ENCODE measurements at places on chromosomes 1 and 21.

DNA sequence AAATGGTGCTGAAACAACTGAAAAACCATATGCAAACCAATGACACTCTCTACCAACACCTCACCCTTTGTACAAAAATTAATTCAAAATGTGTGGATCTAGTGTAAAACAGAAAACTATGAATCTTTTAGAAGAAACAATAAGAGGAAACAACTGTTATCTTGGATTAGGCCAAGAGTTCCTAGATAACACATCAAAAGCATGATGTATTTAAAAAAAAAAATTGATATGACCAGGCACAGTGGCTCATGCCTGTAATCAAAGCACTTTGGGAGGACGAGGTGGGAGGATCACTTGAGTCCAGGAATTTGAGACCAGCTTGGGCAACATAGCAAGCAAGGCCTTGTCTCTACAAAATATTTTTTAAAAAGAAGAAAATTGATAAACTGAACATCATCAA lies 79.0 kb downstream of the EIF4G3 start:
- no peak for DNase-seq

DNA sequence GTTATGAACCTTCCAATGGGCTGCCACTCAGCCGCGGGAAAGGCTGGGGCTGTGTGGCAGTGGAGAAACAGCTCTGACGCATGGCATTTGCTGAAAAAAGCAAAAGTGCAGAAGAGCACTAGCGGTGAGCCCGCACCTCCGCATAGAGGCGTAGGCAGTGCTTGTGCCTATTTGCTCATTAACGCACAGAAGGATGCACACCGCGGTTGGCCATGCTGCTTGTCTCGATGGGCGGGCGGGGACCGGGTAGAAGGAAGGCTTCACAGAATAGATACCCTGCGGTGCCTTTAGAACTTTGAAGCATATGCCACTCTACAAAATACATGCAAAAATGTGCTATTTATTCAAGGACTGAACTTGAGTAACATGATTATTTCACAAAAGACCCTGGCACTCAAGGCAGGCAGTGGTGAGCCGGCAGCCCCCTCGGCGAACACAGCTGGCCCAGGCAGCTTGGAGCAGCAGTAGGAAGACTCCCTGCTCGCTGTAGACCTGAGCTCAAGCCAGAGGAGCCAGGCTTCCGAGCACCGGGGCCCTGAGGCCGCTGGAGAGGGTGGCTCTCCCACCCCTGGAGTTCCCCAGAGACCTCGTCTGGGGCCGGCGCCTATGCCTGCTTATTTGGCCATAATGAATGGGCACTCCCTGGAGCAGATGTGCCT lies 71.5 kb downstream of the SIK1 start:
- no peak for DNase-seq

- DNase-seq: no peak
Observed at GRCh38 chr1:204684571-204685235, 835 bp downstream of the LRRN2 start.

GRCh38 chr1:59556802-59557548 lies 257.8 kb upstream of the HOOK1 start:
- no peak for DNase-seq

GRCh38 chr1:47230692-47231300 lies 1.2 kb downstream of the TAL1 start:
- no peak for DNase-seq

GRCh38 chr1:81129366-81129765 lies 671.4 kb upstream of the ADGRL2 start:
- DNase-seq: no peak

GRCh38 chr1:221606256-221606655 lies 135.6 kb downstream of the DUSP10 start:
- no peak for DNase-seq

GRCh38 chr1:231395076-231395997 lies 26.8 kb downstream of the EGLN1 start:
- DNase-seq: no peak

- no peak for DNase-seq
Observed at GRCh38 chr1:61842036-61842435, 99.8 kb downstream of the PATJ start.

- no peak for DNase-seq
Observed at GRCh38 chr1:15155888-15156741, 2.6 kb downstream of the TMEM51 start.

DNA sequence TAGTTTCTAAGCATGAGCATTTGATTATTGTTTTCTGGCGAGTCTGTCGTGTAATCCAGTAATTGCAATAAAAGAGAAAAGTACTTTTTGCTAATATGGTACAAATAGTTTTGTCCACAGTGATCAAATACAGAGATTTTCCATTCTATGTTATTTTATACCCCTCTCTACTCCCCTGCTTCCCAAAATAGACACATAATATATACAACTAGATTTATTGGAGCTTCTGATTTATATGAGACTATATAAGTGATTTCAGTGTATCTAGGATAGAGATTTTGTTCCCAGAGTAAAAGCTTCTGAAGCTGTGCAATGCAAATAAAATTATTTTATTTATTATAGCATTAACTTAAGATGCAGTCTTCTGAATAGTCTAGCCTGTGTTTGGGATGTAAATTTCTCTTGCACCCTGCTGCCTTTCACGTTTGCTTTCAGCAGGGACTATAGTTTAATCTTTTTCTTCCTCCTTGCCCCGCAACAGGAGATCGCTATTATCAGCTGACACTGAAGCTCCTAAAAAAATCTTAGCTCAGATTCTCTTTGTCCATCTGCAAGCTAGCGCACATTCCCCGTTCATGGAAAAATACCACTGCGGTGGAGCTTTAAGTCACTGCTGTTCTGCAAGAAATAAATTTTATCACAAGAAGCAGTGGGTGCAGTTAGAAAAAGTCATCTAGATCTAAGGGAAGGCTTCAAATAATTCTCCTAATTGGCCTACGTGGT lies 273.3 kb downstream of the DISC1 start:
- no peak for DNase-seq

- DNase-seq: no peak
Observed at GRCh38 chr1:176531036-176531435, 68.1 kb downstream of the PAPPA2 start.

DNA sequence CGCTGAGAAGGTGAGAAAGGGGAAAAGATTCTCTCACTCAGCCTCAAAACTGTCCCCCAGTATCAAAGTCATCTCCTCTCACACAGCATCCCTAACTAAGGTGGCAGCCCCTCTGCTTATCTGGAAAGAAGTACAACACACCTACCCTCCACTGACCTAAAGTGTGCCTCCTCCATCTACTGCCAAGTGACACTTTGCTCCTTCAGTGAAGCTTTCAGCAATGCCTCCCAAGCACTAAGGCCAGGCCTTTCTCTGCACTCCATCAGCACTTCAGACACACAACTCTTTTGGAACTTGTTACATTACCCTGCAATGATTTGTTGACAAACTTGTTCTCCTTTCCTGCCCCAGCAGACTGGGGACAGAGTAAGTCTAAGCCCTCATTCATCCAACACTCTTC lies 1.4 kb downstream of the SH3BP5L start:
- no peak for DNase-seq

DNA sequence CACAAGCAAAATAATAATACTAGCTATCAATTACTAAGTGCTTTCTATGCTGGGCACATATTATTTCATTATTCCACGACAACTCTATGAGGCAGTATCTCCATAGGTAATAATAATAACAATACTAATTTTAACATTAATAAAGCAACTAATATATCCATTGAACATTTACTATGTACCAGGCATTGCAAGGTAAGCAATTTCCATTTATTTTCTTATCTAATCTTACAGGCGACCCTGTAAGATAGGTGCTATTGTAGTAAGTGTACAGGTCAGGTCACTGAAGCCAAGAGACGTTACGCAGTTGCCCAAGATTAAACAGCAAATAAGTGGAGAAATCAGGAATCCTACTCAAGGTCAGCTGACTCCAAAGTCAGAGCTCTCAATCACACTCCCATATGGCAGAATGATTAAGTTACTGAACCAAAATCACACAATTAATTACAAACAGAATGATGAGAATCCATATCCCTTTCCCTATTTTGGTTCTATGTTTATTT lies 198.4 kb downstream of the SLC45A1 start:
- DNase-seq: no peak

DNA sequence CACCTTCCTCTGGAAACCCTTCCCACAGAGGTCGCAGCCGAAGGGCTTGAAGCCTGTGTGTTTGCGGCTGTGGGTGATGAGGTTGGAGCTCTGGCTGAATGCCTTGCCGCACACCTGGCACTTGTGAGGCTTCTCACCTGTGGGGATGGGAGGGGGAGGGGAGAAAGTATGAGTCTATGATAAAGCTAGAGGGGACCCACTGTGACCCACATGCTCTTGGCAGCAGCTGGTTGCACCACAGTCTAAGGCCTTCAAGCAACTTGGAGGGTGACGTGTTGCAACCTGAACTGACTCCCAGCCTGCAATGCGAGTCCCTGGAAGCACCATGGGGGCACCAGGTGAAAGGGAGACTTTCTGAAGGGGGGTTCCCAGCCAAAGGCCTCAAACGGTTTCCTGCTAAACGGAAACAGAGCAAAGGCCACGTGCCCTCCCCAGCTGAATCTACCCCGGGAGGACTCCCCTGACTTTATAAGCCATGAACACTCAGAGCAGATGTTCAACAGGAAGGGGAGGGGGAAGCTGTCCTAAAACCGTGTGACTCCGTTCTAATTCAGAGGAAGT lies 10.6 kb downstream of the GFI1 start:
- no peak for DNase-seq

GRCh38 chr1:247409869-247410544 lies 6.0 kb upstream of the NLRP3 start:
- no peak for DNase-seq

GRCh38 chr1:86231076-86231475 lies 74.5 kb upstream of the COL24A1 start:
- no peak for DNase-seq

- no peak for DNase-seq
Observed at GRCh38 chr1:61055110-61055614, 27.2 kb upstream of the NFIA start.

- no peak for DNase-seq
Observed at GRCh38 chr1:184755226-184756065, 788 bp upstream of the EDEM3 start.

DNA sequence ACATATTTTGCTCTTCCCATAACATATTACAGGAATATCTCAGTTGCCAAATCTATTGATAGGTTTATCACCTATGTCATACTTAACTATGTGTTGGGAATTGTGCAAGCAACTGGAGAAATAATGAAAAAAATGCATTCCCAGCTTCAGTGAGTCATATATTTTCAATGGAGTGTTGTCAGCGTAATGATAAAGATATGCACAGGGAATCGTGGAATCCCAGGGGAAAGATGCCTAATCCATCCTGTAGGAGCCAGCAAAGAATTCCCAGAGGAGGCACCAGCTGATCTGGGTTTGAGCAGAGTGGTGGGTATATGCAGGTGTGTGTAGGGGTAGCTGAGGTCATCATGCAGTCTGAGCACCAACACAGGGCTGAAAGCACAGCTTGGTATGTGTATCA lies 213.3 kb upstream of the DAB1 start:
- DNase-seq: no peak

DNA sequence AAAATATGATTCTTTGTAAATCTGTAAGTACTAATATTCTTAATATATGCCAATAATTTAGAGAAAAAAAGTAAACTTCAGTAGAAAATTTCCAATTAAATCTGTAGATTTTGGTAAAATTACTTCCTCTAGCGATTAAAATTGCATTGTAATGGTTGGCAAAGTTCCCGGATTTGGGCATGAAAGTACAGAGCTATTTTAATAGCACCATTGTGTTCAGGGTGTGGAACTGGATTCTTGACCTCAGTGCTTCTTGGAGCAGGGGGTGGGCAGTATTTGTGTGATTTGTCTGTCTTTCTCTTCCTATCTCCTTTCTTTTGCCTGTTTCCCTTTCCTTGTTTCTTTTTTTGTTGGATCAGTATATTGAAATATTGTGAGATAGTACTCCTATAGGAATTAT lies 72.1 kb downstream of the DNM3 start:
- no peak for DNase-seq

DNA sequence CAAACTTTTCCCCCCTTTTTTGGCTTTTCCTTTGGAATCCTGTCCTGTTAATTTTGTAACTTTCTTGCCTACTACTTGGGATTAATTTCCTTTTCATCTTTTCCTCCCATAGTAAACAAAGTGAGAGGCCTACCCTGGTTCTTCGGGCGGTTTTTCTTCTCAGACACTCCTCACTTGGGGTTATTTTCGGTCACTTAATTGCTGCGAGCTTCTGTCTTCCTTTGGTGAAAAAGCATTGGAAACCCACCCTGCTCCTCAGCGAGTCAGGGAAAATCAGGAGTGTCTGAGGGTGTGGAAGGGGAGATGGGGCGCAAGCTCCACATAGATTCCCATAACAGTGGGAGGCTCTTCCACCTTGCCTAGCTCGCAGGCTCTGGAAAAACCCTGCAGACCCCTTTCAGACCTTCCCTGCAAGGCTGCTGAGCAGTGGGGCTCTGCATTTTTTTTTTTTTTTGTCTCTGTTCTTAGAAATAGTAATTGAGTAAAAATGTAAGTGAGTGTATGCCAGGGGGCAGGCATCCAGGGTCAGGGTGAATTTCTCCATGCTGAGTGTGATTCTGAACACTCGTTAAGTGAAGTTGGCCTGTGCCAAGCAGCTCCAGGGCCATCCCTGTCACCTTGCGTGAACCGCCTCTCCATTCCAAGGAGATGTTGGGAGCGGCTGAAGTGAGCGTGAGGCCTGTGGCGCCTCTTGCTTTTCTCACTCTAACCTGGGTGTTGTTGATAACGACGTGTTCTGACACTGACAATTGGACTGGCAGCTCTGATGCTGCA lies 20.3 kb downstream of the TGFB2 start:
- no peak for DNase-seq

DNA sequence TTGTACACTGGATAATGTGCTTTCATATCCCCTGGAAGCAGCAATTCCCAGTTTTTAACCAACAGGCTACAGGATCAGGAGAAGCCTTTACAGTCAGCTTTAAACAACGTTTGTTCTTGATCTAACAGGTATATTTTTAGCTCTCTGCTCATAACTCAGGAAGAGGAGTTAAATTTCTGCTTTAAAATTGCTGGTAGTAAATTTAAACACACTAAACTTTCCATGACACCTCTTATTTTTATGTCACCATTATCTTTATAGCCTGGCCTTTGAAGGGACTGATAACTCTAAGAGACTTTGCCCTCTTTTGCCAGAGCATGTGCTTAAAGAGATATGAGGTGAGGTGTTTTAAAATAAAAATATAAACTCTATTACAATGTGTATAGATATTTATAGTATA lies 119.6 kb upstream of the BRINP3 start:
- DNase-seq: no peak

Measured in esophagus squamous epithelium (tissue), 5 donors.